D721Med (cell line): ENCODE measurements at places on chromosomes 7 and 10.

DNA sequence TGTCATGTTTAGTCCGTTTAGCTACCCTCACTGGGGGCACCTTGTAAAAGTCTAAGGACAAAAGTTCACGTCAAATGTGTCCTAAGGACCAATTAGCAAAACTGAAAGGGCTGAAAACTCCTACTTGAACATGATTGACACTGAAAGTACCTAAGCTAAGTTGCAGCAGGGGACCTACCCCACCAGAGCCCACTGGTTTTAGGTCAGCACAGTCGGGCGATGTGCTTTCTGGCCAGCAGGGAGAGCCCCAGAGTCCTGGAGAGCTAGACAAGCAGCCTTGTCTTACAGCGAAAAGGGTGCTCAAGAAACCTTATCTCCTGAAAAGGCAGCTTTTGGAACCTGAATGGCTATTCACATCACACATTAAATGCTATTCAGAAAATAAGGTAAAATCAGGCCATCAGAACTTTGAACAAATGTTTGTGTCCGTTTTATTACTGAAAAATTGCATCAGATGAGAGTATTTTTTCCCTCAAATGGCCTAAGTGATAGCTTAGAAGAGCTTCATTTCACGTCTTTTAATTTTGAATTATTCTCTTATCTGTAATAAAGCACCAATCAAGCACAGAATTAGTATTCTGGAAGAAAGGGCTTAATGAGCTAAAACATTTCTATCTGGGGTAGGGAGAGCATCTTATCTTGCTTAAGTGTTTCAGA, 52.2 kb upstream of the MKI67 start:
- DNase-seq = no peak

DNA sequence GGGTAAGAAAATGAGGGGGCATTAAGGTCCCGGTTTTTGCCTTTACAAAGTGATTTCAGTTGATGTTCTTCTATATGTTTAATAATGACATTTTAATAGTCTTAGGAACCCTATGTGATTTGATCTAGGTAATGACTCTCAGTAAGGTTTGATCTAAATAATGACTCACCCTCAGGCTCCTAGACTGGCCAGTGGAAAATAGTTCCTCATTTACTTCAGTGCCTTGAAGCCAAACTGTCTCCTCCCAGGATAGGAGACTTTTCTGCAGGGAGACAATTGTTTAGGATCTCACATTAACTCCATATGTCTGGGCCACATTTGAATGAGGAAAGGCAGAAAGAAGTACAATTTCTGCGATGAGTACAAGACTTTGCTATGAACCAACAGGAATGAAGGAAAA, 1331.9 kb downstream of the XPNPEP1 start:
- no peak for DNase-seq

DNA sequence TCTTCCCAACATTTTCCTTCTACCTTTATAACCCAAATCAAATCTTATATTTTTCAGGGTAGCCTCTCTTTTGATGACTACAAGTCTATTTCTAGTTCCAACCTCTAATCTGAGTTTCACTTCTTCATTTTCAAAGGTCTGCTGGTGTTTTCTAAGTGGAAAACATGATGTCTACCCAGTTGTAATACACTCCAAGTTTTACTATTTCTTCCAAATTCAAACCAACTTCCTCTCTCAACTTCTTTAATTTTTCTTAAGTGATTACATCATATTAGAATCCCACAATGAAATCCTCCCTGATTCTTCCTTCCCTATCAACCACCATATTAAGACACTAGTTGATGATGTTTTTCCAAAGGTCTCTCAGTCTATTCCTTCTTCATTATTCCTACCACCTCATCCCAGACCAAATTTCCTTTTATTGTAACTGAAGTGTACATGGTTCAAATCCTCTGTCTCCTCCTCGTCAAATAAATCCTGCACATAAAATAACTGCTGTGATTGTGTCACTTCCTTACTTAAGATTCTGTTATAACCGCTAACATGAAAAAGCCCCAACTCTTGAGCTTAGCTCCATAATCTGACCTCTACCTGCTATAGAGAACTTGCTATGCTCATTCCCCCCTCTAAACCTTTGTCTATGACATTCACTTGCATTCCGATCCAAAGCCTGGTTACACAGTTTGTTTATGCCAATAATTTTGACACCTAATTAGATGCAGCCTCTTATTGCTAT, 12.7 kb downstream of the TAS2R38 start:
- DNase-seq = no peak

DNA sequence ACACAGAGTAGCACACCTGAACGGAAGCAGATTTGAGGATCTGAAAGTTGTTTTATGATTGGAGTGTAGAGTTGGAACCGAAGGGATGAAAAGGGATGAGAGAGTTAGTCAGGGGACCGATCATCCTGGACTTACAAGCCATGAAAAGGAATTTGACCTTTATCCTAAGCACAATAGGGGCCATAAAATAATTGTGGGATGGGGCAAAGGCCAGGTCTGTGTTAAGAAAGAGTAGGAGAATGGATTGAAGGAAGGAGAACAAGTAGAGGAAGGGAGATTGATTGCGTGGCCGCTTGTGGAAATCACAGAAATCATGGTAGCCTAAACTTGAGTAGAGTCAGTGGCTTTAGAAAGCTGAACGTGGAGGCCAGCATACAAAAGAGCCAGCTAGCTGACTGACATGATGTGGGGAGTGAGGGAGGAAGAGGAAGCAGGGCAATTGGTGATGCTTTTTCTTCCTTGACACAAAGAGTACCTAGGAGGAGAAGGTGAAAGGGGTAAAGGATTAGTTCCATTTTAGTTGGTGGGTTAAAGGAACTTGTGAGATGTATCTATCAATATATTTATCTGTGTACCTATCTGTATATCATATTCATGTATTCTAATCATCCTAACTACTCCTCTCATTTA, 67.1 kb upstream of the RPA3 start:
- no peak for DNase-seq

DNA sequence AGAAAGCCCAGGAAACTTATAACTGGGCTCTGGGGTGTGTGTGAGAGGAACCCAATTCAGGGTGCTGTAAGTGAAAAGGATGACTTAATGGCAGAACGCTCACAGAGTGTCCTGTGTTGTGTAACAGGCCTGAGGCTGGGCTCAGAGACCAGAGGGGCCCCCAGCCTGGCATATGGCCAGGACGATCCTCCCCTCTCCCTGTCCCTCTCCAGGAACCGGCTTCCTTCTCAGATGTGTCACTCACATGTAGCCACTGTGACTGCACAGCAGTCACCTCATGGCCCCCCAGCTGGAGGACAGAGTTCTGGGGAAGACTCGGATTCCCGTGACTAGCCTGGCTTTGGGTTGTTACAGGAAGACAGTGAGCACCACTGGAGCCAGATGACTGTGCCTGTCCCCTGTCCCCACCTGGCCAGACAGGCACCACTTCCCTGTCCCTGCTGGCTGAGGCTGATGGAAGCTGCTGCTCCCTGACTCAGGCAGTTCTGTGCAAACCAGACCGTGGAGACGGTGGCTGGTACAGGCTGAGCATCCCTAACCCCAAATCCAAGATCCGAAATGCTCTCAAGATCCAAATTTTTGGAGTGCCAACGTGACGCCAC, 220.5 kb downstream of the MLLT10 start:
- DNase-seq = no peak

- DNase-seq = no peak
These were observed 712.1 kb downstream of the PHTF2 start for GRCh38 chr7:78510580-78511188.
